Skin of body (tissue), 3 donors: ENCODE measurements at places on chromosomes 3 and 15. TPM values are rescaled to one million over a fixed set of nuclear protein-coding genes. Genes with fewer than 3 reads are reported as not detected.

Gene ADPRH
- 2.7 TPM for total RNA-seq

Gene SOX14
- total RNA-seq, result not detected

Gene MCF2L2
- 0.89 TPM for total RNA-seq

Gene UBAP1L
- 2.2 TPM for total RNA-seq

Gene FBXO40
- 0.59 TPM for total RNA-seq

Gene SKOR1
- total RNA-seq, result 0.10 TPM

Gene PLA2G4E
- total RNA-seq, result 33.8 TPM

Gene RASGRP1
- total RNA-seq, result 4.5 TPM

Gene TMPRSS7
- not detected for total RNA-seq

Gene SPINK8
- not detected for total RNA-seq

Gene DNAJC17
- total RNA-seq, result 19.0 TPM

Gene SNTN
- total RNA-seq, result not detected

GRCh38 chr3:153001210-153002078, 160.6 kb upstream of the RAP2B start:
- DNase-seq, result no peak

DNA sequence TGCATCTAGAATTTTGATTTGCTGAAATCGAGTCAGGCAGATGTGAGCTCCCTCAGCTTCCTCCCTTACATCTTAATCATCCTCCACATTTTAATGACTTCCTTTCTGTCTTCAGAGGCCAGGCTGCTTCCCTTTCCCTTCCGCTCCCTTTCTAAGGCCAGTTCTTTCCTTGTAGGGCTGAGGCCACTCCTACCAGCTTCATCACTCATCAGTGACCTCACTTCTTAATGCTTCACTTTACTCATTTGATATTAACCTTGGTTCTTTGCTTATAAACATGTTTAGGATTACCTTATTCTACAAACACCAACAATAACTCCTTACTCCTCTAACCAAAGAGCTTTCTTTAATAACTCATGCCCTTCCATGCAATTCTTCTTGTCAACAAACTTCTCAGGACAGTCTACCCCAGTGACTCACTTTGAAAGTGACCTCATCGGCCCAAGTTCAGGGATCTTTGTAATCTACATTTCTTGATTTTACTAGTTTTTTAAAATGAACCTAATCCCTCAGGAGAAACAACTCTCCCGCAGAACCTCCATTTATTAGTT, 23.9 kb downstream of the ILDR1 start:
- DNase-seq, result no peak

- no peak for DNase-seq
Observed at GRCh38 chr3:194023501-194024280, 112.3 kb upstream of the HES1 start.

DNA sequence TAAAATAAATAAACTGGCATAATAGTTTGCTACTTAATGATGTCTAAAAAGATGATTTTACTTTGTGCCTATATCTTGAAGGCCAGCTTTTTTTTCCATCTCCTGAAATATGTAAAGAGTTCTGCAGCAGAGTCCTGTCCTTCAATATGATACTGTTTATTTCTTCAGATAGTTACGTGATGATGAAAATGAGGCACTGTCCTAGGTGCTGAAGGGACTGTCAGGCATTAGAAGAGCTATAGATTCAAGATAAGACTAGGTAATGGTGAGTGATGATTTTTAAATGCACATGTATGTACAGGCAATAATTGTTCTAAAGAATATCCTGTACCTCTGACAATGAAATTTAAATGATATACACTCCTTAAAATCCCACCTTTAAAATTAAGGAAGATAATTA, 326.9 kb upstream of the DNAJC19 start:
- no peak for DNase-seq

DNA sequence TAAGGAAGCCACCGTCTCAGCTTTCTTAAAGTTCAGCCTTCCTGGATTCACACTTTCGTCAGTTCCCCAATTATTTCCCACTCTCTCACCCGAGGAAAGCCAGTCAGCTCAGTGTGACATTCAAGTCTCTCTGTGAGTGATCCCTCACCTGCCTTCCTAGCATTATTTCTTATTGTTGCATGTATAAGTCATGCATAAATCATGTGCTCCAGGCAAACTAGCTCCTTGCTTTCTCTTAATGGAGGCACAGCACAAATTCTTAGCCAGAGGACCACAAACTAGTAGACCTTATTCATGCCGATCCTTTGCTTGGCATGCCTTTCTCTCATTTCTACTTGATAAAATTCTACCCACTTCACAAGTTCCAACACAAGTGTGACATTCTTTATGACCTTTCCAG, 44.3 kb downstream of the CLDN11 start:
- DNase-seq, result no peak

DNA sequence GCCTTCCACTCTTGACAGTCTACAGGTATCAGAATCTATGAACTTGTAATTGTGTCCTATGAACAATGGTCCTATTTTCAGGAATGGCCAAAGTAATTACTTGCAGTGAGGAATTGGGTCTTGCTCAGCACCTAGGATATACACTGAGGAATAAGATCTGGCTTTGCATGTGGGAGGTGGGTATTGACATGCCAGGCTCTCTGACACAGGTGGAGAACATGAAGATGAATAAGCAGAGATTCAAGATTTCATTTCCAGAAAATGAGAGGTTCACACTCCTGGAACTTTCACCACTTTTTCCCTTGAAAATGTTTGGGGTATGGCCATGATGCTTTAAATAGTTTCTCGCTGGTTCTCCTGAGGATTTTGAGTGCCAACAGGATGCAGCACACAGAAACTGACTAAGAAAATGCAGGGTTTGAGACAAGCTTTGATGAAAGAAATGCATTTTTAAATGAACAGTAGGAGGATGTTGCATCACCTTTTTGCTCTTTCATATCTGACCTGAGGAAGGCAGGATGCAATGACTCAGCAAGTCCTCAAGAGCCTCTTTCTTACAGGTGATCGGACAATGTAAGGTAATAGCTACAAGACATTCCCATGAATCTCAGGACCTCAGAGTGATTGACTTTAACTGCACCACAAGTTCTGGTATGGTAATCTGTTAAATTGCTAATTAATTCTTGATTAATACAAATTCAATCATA, 3.7 kb downstream of the HRG start:
- no peak for DNase-seq

DNA sequence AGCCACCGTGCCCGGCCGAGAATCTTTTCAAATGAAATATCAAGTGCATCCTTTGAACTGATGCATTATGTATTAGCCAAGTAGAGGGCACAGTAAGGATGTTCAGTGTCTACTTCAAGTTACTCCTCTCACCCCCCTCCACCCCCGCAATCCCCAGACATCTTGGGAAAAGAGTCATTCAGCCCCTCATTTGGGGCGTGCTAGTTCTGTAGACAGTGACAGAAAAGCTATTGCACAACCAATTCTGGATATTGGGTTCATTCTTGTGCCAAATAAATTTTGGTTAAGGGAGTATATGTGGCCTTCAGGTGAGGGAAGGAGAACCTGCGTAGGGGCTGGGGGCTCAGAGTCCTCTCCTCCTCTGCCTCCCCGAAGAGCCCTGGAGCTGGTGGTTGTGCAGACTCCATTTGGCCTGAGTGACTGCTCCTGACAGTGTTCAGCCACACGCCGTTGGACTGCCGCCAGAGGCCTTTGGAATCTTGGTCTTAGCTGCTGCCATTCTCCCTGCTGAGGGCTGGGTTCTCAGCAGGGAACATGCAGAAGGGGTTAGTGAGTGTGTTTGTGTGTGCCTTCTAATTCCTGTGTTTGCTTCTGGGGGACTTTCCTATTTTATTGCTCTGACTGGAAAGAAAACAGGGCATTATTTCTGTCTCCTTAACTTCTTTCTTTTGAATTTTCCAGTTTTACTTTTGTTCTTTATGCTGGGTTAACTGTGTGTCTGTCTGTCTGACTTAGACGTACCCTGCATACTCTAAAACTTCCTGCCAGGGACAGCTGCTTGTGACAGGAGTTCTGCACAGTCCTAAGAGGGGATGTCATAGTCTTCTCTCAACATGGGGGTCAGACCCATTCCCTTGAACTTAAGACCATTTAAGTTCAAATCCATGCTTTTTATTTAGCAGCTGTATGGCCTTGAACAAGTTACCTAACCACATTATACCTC, 21.0 kb downstream of the RARB start:
- peak; percentile 49 for DNase-seq

- DNase-seq, result no peak
Observed at GRCh38 chr3:186217820-186218164, 108.9 kb upstream of the ETV5 start.

DNA sequence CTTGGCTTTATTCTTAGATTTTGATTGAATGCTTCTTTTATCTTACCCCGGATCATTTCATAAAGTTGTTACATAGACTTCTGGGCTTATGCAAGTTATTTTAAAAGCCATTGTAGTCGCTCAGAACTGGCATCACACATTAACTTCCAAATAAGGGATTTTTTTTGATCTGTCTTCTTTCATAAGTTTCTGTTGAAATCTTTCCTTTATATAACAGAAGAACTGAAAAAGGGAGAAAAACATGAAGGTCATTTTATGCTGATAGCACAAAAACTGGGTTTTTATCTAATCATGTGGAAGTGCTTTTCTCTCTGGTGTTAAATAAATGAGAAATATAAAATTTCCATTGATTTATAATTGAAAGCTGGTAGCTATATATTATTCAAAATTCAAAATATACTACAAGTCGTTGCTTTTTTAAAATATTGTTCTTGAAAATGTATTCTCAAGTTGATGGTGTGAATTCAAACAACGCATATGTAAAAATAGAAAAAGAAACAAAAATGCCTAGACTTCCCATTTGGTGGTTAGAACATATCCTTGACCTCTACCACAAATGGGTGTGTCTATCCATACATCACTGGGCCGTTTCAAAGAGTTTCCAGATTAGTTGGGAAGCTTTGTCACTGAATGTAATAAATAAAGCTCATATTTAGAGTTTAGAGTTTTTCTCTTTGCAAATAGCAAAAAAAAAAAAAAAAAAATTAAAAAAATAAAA, 258.3 kb upstream of the ZPLD1 start:
- no peak for DNase-seq

GRCh38 chr3:171874251-171874681, 31.1 kb downstream of the TMEM212 start:
- DNase-seq, result peak; percentile 96

DNA sequence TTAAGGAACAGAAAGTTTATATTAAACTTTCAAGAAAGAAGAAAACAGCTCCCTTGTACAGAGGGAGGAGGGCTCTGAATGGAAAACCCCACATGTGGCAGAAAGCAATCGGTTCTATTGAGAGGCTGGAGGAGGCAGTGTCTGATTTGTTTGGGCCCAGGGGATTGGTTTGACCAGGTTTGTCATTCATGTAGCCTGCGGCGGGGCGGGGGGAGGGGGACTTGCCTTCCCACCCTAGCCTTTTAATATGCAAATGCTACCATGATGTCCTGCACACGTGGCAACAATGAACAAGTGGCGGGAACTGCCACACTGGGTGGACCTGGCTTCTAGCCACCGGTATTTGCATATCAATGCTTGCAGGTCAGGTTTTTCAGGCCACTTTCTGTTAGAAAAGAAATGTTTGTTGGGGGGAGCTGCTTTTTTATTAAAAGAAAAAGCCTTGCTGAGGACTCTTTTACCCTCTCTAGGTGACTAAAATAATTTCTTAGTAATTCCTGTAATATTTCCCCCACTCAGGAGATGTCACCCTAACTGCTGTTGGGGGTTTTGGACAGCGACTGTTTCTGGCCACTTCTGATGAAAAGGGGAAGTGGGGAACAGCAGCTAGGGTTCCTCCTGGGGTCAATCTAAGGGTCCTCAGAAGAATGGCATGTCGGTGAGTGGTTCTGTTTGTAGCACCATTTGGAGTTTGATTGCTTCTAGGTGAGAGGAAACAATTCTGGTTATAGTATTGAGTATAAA, 691.2 kb downstream of the TBL1XR1 start:
- DNase-seq, result no peak

DNA sequence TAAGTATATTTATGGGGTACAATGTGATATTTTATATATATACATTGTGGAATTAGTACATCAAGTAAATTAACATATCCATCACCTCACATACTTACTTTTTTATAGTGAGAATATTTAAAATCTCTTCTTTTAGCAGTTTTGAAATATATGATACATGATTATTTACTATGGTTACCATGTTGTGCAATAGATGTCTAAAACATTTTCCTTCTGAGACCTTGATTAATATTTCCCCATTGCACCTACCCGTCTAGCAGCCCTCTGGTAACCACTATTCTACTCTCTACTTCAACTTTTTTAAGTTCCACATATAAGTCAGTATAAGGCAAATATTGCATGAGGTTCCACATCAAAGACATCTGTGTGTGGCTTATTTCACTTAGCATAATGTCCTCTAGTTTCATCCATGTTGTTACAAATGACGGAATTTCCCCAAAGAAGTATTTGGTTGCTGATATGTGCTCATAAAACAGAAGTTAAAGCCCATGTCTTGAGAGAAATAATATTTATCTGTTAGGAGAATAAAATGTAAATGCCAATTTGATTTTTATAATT, 29.6 kb upstream of the NFKBIZ start:
- no peak for DNase-seq

GRCh38 chr3:151630938-151631441, 102.7 kb upstream of the AADACL2 start:
- DNase-seq, result peak; percentile 95

GRCh38 chr15:57220205-57220604, 156.1 kb upstream of the CGNL1 start:
- DNase-seq, result peak; percentile 83

DNA sequence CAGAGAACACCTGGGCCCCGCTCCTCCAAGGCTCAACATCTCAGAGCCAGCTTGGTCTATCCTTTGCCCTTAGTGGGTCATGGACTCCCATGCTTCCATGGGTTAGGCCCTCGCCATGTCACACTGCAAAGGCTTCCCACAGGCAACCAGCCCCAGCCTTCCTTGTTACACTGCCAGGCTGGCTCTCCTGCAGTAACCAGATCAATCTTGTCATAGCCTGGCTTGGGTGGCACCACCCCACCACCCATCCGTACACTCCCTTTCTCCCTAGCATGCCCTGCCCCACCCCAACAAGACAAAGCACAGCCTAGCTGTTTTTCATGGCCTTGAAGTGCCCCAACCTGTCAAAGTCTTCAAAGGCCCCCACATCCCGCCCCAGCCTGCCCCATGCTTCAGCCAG, 30.5 kb downstream of the CA12 start:
- no peak for DNase-seq

- DNase-seq, result no peak
Observed at GRCh38 chr3:177282119-177282655, 84.9 kb upstream of the TBL1XR1 start.

DNA sequence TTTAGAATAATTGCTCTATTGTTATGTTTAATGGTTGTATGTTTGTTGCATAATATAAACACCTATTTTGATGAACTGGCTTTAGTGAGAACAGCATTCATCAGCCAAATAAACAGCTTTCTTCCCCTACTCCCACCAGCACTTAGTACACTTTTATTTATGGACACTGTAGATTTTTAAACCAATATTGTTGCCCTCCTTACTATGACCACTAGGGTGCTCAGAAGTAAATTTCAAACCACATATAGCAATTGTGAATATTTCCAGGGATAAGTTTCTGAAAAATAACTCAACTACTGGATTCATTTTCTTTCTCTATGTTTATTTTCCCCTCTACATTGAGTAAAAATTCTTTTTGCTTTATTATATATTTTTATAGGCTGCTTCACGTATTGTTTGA, 84.7 kb upstream of the PTX3 start:
- DNase-seq, result no peak

GRCh38 chr15:22224241-22224671, 143.9 kb downstream of the OR4M2 start:
- no peak for DNase-seq

- DNase-seq, result no peak
Observed at GRCh38 chr3:6608843-6609242, 252.1 kb upstream of the GRM7 start.

GRCh38 chr3:148829926-148830325, 2.3 kb downstream of the CPB1 start:
- no peak for DNase-seq
